NCI-H2107 (cell line): ENCODE measurements at places on chromosomes 13 and 19.

- no peak for DNase-seq
These were observed 33.6 kb downstream of the GJA3 start for GRCh38 chr13:20127262-20127561.

- no peak for DNase-seq
These were observed 8.1 kb upstream of the CSNK1A1L start for GRCh38 chr13:37113534-37113933.

DNA sequence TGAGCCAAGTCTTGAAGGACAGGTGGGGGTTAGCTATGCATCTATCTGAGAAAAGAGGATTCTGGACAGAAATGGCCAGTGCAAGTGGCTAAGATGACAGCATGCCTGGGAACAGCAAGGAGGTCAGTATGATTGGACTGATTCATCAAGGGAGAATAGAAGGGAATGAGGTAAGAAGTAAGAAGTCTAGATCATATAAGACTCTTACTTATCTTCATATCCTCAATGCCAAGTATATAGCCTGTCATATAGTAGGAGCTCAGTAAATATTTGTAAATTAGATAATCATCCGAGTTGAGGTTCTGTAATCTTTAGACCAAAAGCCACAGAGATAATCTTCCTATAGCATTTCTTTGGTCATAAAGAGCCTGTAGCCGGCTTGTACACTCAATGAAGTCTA lies 103.3 kb upstream of the MLNR start:
- DNase-seq = no peak

GRCh38 chr19:2731181-2731995 lies 8.4 kb downstream of the SLC39A3 start:
- no peak for DNase-seq

DNA sequence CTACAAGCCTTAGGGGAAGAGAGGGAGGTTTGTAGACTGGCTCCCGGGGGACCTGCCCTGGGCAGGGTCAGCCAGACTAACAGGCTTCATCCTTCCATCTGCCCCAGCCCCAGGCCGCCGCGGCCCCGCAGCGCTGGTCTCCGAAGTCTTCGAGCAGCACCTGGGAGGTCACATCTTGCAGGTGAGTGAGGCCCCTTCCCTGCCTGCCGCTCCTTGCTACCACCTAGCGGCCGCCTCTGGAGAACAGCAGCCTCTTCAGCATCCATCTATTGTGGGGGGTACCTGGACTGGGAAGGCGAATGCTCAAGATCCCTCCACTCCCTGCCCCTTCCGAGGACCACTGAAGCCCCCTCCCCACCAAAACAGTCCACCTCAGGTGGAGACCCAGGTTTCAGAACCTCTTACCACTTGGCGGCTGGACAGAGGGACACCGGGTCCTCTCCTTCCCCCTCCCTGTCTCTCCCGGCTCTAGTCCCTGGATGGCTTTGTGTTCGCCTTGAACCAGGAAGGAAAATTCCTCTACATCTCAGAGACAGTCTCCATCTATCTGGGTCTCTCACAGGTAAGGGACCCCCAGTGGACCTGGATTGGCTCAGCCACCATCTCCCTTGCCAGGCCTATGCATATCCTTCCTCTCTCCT lies 12.7 kb downstream of the NPAS1 start:
- DNase-seq = peak; percentile 65

- DNase-seq = no peak
These were observed 4.2 kb downstream of the FPR3 start for GRCh38 chr19:51799034-51799773.

DNA sequence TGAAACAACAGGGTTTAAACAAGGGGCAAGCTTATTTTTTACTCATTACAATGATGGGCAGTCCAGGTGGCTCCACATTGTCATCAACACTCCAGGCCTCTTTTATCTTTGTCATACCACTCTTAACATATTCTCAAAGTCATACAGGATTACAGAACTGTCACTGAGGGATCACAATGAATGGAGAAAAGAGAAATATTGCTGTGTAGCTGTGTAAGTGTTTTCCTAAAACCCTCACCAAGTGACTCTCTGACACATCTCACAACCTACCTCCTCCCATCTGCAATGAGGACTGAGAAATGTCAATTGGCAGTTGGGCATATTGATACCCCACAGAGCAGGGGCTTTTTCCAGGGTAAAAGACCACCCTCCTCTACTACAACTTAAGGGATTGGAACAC lies 562.1 kb downstream of the TBC1D4 start:
- no peak for DNase-seq

GRCh38 chr13:93450191-93450621 lies 223.6 kb downstream of the GPC6 start:
- no peak for DNase-seq

- no peak for DNase-seq
These were observed 238.1 kb upstream of the SERP2 start for GRCh38 chr13:44135566-44135965.

DNA sequence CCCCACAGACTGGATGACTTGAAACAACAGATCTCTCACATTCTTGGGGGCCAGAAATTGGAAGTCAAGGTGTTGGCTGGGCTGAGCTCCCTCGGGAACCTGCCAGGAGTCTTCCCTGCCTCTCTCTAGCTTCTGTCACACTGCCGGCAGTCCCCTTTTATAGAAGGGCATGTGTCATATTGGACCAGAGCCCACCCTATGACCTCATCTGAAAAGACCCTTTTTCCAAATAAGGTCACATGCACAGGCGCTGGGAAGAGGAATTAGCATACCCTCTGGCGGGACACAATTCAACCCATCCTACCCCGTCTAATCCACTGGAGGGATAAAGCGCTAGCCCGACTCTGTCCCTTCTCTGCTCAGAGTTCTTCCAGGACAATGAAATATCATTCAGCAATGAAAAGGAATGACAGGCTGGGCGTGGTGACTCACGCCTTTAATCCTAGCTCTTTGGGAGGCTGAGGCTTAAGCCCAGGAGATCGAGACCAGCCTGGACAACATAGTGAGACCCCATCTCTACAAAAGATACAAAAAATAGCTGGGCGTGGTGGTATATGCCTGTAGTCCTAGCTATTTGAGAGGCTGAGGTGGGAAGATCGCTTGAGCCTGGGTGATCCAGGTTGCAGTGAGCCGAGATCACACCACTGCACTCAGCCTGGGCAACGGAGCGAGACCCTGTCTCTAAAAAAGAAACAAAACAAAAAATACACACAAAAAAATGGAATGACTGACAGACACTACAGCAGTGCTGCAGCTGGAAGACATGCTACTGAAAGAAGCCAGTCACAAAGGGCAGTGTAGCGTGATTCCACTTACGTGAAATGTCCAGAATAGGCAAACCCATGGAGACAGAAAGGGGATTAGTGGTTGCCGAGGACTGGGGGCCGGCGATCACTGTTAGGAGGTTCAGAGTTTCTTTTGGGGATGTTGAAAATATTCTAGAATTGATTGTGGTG lies 28.5 kb downstream of the MEIS3 start:
- DNase-seq = no peak
